Muscle of leg (tissue), 16 donors: ENCODE measurements at places on chromosomes 1 and 21. TPM values are rescaled to one million over a fixed set of nuclear protein-coding genes. Genes with fewer than 3 reads are reported as not detected.

DNA sequence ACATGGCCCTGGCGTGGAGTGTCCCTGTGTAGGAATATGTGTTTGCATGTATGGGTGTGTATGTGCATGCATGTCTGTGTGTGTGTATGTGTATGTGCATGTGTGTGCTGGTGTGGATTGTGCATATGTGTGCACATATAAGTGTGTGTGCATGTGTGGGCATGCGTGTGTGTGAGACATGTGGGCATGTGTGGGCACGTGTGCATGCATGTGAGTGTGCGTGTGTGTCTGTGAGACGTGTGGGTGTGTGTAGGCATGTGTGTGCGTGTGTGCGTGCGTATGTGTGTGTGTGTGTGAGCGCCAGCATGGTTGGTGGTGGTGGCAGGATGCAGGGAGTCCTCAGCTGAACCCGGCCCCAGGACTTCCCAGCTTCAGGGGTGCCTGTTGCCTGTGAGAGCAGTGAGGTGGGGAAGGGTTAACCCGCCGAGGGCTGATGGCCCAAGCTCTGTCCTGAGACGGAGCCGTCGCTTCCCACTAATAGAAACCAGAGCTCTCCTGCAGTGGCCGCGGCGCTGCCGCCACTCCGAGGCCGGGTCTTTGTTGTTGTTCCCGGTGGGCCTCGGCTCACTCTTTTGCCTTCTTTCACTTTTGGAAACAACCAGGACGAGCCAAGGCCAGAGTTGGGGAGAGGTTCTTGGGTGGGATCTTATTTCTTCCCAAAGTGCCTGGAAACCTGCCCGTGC is 143.6 kb upstream of the ARHGEF16 start:
- DNase-seq: peak; percentile 22

GRCh38 chr1:64171797-64172281 is 31.6 kb upstream of the UBE2U start:
- DNase-seq: no peak

DNA sequence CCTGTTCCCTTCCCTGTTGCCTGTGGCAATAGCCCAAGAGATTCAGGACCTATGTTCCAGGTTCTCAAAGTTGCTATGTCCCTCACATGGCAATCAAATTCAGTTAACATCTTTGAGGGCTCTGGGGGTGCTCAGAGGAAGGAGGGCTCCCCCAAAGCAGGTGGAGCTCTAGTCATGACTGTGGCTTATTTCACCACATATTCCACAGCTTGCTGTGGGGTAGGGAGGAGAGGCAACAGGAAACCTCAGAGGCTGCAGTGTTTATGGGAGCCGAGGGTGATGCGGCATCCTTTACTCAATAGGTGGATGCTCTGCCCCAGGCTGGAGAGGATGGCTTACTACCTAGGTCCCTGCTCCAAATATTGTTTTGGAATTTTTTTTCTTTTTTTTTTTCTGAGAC is 1.2 kb upstream of the MKNK1 start:
- no peak for DNase-seq

DNA sequence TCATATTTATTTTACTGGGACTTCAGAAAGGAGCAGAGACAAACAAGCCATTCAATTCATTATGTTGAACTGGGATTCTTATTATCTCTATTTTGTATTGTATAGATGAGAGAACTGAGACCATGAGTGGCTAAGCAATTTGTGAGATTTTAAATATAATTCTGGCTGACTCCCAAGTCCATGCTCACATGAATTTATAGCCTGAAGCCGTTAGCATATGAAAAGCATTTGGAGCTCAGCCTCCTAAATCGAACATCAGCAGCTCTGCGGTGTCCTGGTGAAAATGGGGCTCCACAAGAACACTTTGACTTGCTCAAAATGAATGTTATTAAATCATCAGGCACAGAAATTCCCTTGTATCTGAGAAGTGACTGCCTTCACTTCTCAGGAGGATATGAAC is 96.8 kb upstream of the DPT start:
- DNase-seq: peak; percentile 37

GRCh38 chr1:36807262-36807661 is 227.1 kb downstream of the GRIK3 start:
- DNase-seq: peak; percentile 58

DNA sequence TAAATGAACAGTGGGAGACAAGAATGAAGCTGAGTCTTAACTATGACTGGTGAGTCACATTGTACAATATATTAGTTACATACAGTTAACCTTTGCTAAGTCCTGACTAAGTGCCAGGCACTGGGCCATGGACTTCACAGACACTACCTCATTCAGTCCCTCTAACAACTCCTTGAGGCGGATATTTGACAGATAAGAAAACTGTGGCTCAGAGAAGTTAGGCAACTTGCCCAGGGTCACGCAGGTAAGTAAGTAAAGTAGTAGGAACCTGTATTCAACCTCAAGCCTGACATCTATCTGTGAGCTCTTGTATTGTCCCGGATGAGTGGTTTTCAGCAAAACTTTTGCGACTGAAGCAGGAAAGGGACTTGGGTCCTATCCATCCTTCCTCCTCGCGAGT is 62.1 kb downstream of the GNG12 start:
- no peak for DNase-seq

DNA sequence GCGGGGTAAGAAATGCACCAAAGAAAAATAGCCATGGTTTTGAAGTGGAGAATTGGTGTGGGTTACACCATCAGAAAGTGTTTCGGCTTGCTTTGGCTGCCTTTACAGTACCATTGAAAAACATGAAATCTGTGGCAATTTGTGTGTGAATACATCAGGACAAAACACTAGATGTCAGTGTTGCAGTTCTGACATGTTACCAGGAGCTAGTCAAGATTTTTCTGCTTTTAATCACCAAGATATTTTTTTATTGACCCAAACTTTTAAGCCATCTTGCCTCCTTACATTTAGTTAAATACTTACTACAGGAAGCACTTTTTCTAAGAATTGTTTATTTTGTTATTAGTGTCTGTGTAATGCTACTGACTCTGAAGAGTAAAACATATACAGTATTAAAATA is 14.3 kb downstream of the RRP15 start:
- peak; percentile 69 for DNase-seq

GRCh38 chr1:201262963-201263608 is 20.2 kb upstream of the PKP1 start:
- no peak for DNase-seq

DNA sequence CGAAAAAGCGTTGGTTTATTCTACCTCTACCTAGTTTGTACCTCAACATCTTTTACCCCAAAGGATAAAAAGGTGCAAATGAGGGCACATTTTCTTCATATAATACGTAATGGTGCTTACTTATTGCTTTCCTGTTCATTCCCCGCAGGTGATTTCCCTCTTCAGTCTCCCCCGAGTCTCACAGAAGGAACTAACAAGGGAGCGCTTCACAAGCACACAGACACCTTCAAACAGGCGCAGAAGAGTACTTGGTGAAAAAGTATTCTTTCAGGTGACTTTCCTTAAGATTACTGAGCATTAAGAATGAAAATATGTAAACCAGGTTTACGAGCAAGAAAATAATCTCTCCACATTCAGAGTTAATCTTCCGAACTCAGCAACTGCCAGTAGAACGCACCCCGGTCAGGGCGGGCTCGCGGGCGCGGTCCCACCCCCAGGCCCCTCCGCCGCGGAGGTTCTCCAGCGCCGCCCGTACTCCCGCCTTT is 511 bp upstream of the RABGAP1L start:
- DNase-seq: no peak

DNA sequence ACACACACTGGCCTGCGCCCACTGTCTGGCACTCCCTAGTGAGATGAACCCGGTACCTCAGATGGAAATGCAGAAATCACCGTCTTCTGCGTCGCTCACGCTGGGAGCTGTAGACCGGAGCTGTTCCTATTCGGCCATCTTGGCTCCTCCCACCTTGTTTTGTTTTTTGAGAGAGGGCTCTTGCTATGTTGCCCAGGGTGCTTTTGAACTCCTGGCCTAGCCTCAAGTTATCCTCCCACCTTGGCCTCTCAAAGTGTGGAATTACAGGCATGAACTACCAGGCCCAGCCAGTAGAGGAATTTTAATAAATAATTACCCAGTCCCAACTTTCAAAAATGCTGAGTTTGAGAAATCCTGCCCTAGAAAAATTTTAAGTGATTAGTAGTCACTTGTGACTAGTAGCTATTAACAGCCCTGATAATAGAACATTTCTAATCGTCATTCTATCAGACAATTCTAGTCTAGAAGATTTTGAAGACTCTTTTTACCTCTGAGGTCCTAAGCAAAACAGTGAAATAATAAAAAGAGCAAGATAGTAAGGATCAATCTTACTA is 30.9 kb upstream of the SLC35D1 start:
- no peak for DNase-seq

- DNase-seq: peak; percentile 2
Measured at GRCh38 chr1:166597516-166597915, 241.8 kb upstream of the POGK start.

GRCh38 chr1:113519556-113519955 is 129.2 kb downstream of the MAGI3 start:
- DNase-seq: no peak

DNA sequence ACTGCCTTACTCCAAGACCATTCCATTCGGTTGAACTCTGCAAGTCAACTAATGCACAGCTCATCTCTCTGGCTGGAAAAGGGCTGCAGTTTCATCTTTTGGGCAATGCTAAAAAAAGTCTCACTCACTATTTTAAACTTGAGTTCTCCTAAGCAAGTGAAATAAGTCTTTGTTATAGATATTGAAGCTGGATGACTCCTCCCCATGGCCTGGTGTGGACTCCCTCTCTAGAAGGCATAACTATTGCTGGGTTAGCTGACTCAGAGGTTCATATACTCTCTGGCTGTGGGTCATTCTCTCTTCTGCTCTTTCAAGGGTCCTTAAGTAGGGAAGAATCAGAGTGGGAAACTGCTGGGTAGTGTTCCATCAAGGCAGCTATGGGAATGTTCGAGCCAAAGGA is 88.0 kb downstream of the XCL2 start:
- DNase-seq: no peak

GRCh38 chr1:15075817-15076216 is 77.7 kb upstream of the TMEM51 start:
- no peak for DNase-seq

DNA sequence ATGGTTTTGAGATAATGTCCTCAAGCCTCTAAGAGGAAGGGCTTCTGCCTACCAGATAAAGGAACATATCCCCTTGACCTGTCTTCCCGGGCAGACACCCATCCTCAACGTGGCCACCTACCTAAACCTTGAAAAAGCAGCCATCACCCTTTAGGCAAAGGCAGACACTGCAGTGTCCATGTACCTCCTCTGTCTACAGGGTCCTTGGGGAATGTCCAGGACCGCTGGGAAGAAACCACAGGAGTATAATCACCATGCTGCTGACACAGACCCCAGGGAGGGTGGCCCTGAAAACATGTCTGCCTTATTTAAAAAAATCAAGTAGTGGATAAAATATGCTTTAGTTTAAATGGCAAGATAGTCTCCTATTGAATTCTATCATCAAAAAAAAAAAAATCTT is 16.6 kb downstream of the BCAR3 start:
- DNase-seq: no peak

- no peak for DNase-seq
Measured at GRCh38 chr1:121483961-121484424, 299.2 kb downstream of the SRGAP2C start.

DNA sequence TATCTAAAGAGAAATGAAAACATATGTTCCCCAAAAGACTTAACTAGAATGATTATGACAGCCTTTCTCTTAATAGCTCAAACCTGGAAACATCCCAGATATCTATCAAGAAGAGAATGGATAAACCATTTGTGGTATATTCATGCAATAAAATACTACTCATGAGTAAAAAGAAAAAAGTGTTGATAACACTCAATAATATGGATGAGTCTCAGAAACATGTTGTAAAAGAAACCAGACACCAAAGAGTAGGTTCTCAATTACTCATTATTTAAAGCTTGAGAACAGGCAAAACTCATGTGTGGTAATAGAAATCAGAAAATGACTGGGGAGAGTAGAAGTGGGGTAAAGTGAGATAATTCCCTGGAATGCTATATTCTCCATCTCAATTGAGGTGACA is 154.1 kb downstream of the PHTF1 start:
- no peak for DNase-seq

GRCh38 chr1:51168266-51168845 is 66.3 kb downstream of the C1orf185 start:
- no peak for DNase-seq

GRCh38 chr1:95073446-95073845 is 695 bp upstream of the ALG14 start:
- DNase-seq: no peak

GRCh38 chr1:28830814-28831213 is 18.8 kb downstream of the OPRD1 start:
- DNase-seq: no peak

GRCh38 chr1:205260948-205261732 is 33.4 kb downstream of the TMCC2 start:
- no peak for DNase-seq

GRCh38 chr1:39195166-39196111 is 9.1 kb upstream of the MACF1 start:
- DNase-seq: no peak

The MSH4 gene
- total RNA-seq: 0.44 TPM

The IL24 gene
- not detected for total RNA-seq

The CFAP107 gene
- total RNA-seq: 0.62 TPM

The GCLM gene
- total RNA-seq: 4.5 TPM

The RGS8 gene
- total RNA-seq: 0.04 TPM

The LCE2D gene
- total RNA-seq: not detected

The ACTL8 gene
- not detected for total RNA-seq

The DPT gene
- total RNA-seq: 97.8 TPM

The MTF2 gene
- 27.0 TPM for total RNA-seq

The NOTCH2 gene
- 70.4 TPM for total RNA-seq

The GBP1 gene
- 7.8 TPM for total RNA-seq

The VWA5B1 gene
- total RNA-seq: 0.04 TPM

The S100A1 gene
- 4.7 TPM for total RNA-seq

The AMY1A gene
- total RNA-seq: not detected

The LEFTY1 gene
- 0.44 TPM for total RNA-seq
